ENCODE measurements at places on chromosomes 13 and 19. TPM values are rescaled to one million over a fixed set of nuclear protein-coding genes. Genes with fewer than 3 reads are reported as not detected.

- DNase-seq, result no peak
Observed at GRCh38 chr19:16788479-16788878, 40.7 kb upstream of the SIN3B start.

Gene AZU1
- total RNA-seq, result 0.80 TPM

Gene MBD3L2
- total RNA-seq, result not detected

Gene ZNF554
- 3.9 TPM for total RNA-seq

- no peak for DNase-seq
Observed at GRCh38 chr13:42102961-42103865, 54.8 kb downstream of the DGKH start.

DNA sequence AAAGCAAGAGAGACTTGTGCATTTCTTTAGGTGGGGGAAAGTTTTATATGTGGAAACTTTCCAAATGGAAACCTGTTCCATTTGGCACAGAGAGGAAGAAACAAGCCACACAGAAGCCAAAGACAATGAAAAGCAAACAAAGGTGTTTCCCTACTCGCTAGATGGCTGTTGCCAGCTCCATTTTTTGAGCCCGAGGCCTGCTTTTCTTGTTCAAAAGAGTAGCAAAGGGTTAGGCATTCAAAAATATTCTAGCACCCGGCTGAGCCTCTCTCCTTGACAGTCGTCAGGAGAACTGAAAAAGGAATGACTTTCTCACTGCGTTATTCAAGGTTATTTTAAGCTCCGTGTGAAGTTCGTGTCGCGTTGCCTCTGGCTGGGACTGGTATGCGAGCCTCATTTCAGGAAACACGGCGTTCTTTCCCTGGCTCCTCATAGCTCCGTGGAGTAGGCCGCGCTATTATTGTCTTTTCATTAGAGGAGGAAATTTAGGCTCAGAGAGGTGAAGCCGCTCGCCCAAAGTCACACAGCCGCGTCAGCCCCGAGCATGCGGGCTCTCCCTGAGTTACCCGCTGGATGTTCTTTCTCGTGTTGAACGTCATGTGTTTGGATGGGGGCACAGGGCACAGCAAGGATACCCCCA is 7.6 kb downstream of the TRPM4 start:
- DNase-seq, result no peak

DNA sequence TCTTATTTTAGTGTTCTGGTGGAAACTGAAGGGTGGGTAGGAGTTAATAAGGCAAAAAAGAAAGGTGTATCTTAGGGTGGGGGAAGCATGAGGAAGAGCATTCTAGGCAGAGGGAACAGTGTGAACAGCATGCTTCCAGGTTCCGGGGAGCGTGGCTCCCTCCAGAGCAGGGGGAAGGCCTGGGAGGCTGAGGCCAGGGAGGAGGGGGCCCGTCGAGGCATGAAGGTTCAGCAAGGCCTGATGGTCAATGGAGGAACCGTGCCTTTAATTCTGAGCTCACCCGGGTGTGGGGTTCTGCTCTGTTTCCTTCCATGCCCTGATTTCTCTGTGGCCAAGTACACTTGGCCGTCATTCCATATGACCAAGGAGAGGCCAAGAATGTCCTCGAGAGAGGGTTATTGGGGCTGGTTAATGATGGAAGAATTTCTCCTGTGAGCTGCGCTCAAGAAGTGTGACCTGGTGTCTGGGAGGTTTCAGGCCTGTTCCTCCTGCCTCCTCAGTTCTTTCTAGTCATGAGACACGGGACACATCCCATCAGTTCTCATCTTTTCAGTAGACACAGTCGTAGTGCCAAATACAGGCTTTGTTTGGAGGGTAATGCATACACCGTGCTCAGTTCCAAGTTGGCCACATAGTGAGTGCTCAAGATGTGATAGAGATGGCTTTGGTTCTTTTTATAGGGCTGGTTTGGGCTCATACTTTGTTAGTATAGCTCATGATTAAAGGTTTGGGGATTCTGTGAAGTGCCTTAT is 73.6 kb downstream of the SIPA1L3 start:
- DNase-seq, result no peak

Gene CRLF1
- 9.5 TPM for total RNA-seq

DNA sequence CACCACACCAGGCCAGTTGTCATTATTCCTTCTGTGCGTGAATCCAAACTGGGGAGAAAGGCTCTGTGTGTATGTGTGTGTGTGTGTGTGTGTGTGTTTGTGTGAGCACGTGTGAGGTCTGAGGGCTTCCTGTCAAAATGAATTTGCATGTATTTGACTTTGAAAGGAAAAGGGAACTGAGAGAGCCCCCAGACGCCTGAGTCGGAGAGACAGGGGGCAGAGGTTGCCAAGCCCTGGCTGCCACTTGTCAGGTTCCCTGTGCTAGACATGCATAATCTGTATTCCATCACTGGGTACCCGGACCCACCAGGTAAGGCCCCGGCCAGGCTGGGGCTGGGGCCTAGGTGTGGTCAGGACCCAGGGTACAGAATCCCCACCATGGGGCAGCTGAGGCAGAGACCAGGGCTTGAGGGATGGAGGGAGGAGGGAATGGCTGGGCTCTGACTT is at the start of gene CLEC17A:
TSS of gene CLEC17A (plus strand) at position 191 of the 447 bp plus-strand sequence. CDS start at position 268, 77 bp downstream.
- no peak for DNase-seq

Gene TINCR
- total RNA-seq, result 0.48 TPM

Gene GPR12
- 0.15 TPM for total RNA-seq

GRCh38 chr13:68719815-68720214 is 1387.8 kb upstream of the ATXN8OS start:
- DNase-seq, result no peak

DNA sequence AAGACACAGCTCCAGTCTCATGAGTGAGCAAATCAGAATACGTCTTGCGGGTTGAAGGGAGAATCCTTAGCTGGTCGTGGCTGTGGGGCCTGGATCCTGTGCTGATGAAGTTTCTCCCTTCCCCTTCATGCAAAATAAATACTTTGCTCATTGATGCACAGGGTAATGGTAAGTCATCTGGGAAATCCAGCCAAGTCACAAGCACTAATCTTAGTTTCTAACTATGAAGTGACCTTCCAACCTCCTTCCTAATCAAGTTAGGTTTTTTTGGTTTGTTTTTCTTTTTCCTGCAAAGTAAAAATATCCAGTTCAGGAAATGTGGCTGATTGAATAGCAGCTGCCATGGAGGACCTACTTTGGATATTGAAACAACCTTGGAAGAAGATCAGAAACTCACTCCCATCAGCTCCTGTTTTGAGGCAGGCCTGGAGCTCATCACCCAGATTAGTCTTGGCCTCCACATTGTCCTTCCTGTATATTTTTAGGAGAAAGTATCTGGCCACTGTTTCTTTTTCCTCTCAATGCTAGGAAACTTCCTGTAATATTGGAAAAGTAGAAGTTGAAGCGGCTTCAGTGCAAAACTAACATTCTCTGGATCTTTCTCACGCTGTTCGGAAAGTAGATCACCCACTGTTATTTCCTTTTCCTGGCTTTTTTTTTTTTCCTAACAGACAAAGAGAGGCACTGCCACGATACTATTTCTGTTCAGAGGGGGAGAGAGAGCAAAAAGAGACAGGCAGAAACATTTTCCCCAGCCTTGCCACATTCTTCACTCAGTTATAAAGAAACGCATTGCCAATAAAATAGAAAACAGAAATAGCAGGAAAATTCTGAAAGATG is 12.3 kb upstream of the ARL11 start:
- DNase-seq, result no peak

DNA sequence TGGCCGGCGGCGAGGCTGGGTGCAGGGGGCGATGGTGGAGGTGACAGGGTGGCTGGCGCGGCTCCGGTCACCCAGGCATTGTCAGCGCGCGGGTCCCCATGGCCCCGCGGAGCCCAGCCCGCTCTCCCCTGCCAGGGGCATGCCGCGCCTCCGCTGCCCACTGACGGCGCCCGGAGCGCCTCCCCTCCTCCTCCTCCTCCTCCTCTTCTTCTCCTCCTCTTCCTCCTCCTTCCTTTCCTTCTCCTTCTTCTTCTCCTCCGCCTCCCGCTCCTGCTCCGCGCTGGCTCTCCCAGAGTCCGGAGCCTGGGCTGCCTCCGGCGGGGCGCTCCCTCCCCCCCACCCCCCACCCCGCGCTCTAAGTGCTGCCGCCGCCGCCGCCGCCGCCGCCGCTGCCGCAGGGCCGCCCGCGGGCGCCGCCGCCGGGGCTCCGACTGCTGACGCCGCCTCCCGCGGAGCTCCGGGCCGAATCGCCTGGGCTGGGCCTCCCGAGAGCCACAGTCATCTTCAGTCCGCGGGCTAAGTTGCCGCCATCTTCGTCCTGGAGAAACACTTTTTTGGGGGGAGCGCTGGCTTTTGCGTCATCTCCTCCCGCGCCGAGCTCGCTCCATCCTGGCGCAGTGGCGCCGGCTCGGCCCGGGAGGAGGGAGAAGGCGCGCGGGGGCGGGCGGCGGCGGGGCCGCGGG is 348.3 kb downstream of the LIG4 start:
- DNase-seq, result no peak

DNA sequence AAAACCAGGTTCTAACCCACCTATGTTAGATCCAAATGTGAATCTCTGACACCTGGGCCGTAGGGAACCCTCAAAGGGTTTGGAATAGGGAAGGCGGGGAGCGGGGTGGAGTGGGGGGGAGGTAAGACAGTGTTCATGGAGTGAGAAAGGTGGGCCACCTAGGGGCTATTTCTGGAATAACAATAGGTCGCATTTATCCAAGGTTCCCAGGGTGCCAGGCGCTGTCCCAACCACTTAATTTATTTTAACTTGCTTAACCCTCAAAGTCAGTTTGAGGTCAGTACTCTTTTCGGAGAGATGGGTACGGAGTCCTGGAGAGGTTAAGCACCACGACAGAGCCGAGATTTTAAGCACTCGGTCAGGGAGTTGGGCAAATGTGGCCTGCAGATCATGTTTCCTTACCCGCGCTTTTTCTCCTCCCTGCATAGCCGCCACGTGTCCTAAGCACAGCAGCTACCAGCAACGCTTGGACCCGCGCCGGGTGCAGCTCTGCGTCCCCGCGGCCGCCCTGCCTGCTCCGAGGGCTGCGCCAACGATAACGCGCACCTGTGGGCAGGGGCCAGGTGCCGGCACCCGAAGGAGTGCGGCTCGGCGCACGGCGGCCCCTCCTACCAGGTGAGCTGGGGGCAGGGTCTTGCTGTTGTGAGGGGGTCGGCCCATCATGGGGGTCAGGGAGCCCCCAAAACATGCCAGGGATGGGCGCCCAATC is 25.0 kb upstream of the FXYD3 start:
- DNase-seq, result no peak

- no peak for DNase-seq
Observed at GRCh38 chr13:43865892-43866291, 13.6 kb downstream of the CCDC122 start.

DNA sequence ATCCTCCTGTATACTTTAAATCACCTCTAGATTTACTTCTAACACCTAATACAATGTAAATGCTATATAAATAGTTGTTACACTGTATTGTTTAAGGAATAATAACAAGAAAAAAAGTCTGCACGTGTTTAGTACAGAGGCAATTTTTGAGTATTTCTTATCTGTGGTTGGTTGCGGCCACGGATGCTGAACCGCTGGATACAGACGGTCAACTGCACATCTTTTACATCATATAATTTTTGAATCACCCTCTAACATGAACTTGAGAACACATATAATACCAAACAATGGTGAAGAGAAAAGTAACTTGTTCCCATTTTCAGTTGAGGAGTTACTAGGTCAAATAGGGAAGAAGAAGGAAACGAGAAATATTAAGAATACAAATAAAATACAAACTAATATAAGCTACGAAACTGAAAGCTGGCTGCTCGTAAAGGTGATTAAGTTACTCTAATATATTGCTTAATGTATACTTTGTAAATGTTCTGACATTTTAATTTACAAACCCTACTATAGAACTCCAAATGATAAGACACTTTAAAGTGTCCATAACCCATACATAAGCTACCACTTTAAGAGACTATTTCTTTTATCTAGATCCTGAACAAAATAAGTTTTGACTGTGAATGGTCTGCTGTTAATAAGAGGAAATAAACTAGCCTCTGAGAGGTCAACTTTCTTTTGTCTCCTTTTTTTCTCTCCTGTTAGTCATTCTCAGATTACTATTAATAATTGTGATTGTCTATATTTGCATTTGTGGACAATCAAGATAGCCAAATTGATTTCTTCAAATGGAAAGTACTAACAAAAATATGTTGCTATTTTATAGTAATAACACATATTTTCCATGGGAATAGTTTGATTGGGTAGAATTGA is 457.4 kb downstream of the DIAPH3 start:
- DNase-seq, result no peak

- no peak for DNase-seq
Observed at GRCh38 chr19:10920288-10920655, 8.2 kb downstream of the YIPF2 start.

DNA sequence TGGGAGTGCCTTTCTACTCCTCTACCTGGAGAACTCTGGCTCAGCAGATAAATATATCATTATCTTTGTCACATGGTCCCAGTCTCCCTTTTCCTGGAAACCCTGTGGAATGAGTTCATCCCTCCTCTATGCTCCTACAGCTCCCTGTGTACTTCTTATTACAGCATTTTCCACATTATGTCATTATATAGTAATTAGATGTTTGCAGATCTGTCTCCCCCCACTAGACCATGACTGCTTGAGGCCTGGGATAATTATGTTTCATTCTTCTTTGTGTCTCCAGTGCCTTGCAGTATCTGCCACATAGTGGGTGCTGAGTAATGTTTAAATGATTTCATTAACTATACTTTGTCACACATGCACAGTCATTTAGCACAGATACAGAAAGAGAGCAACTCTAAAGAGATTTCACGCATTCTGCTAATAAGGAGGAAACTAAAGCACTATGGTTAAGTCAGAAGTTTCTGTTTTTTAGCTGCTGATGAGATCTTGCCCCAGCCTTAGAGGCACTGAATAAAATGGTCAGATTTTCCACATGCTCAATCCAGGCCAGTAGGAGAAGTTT is 66.1 kb upstream of the DIAPH3 start:
- no peak for DNase-seq

- DNase-seq, result no peak
Observed at GRCh38 chr13:25281193-25281934, 5.9 kb downstream of the MTMR6 start.

DNA sequence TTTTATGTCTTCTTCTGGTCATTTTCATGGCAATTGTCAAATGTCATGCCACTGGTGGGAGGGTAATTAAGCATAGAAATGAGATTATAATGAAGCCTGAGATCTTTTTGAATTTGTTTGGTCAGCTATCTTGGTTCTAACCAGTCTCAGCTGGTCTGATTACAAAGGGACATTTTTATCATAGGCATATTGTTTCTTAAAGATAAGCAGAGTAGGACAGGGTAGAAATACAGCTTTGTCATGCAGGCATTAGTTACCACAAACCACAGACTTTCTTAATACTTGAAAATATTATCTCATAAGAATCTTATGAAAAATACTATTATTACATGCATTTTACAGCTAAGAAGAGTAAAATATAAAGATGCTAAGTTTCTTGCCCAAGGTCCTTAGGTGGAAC is 1761.5 kb downstream of the PCDH9 start:
- no peak for DNase-seq

Gene TNNI3
- 16.9 TPM for total RNA-seq

Data from H1 (cell line).